ENCODE measurements at places on chromosomes 13 and 19.

DNA sequence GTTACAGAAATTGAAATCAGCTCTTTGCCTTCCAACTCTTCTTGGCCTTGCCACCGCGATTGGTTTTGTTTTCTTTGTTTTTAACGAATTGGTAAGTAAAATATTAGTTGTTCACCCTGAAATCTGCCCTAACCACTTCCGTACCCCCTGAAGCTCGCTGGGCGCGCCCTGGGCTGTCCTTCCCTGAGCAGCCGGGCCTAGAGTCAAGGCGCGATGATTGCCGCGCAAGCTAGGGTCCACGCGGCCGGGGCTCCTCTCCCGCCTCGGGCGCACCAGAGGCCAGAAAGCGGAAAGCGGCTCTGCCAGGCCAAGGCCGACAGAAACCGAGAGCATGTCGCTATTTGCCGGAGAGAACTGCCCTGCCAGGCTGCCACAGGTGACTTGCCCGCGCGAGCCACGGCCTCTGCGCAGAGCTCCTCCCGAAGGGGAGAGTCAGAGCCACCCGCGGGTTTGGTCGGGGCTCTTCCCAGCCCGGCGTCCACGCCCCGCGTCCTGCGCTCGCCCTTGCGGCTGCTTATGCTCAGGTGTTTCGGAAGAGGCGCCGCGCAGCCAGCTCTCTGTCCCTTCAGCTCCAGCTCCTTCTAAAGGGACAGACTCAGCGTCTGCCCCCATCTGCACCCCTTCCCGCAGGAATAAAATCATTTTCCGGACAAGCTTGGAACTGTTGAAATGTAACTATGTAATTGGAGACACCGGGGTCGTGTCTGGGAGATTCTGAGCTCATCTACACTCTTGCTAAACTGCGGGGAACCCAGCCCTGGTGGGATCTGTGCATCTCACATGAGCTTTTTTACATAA is 6.6 kb upstream of the CDX2 start:
- no peak for DNase-seq

DNA sequence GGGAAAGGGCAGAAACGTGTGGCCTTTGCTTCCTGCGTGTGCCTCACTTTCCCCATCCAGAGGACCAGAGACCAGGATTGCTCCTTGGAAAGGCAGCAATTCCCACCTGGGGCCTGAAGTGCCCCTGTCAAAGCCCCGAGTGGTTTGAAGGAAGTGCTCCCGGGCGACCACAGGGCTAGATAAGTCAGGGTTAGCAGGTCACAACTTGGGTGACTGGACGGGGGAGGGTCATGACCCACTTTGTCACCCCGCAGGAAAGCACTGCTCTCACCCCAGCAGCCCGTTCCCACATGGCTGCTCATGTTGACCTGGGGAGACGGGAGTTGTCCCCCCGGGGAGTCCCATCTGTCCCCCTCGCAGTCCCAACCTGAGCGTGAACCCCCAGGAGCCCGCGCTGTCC is 459 bp downstream of the PRAM1 start:
- DNase-seq: no peak

DNA sequence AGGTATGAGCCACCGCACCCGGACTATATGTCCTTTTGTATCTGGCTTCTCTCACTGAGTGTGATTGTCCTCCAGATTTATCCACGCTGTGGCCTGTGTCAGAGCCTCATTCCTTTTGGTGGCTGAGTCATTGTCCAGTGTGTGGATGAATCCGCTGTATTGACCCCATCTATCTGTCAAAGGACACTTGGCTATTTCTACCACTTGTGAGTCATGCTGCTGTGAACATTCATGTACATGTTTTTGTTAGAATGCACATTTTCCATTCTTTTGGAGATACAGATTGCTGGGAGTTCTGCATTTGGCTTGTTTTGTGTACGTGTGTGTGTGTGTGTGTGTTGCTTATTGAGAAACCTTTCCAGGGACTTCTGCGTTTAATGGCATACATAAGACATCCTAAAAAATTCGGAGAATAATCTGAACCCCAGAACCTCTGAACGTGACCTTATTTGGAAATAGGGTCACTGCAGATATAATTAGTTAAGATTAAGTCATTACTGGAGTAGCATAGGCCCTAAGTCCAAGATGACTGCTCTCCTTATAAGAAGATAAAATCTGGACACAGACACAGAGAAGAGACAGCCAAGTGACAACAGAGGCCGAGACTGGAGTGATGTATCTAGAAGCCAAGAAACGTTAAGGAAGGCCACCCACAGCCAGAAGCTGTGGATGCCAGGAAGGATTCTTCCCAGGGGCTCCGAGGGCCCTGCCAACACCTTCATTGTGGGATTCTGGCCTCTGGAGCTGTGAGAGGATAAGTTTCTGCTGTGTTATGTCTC is 4.9 kb upstream of the GIPC3 start:
- DNase-seq: no peak

DNA sequence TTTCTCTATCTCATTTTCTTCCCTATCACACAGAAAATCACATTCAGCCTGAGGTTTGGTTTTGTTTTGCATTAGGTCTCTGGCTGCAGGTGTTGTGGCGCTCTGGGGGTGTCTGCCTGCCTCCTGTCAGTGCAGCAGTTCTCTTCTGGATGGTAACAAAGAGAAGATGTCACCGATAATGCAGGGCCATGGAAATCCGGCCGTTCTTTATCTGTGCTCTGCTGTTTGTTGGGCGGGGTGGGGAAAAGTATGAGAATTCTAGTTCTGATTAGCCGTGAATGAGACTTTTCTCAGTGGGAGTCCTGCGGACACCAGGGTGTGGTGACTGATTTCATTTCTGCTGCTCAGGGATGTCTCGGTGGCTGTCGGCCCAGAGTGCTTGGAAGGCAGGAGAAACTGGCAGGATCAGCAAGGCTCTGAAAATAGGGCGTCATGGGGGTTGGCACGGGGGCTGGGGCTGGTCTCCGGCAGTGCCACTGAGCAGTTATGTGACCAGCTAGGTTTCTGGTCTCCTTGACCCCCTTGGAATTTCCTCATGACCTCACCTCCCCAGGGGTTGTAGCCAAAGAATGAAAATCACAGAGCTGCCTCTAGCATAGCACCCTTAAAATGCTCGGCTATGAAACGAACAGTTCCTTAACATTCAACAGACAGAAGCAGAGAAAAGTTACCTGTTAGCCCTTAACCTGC is 5.0 kb downstream of the RNF113B start:
- DNase-seq: peak; percentile 38

DNA sequence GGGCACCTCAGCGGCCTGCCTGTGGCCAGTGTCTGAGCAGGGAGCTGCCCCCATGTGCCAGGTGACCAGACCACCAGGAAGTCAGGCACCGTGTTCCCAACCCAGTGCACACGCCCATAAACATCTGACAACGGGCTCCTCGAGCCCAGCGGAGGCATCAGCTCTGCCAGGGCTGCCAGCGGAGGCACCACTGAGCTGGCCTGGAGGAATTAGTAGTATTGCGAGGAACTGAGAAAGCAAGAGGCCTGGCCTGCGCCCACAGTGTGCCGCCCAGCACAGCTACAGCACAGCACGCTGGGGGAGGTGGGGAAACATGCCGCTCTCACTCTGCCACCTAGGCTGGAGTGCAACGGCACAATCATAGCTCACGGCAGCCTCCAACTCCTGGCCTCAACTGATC is 44.6 kb downstream of the ANKRD27 start:
- no peak for DNase-seq

- DNase-seq: no peak
These were observed 113.0 kb downstream of the KL start for GRCh38 chr13:33129094-33129832.

GRCh38 chr19:28605501-28606268 is 607.3 kb downstream of the UQCRFS1 start:
- DNase-seq: no peak

GRCh38 chr13:76519685-76520084 is 366.5 kb downstream of the KCTD12 start:
- DNase-seq: no peak

DNA sequence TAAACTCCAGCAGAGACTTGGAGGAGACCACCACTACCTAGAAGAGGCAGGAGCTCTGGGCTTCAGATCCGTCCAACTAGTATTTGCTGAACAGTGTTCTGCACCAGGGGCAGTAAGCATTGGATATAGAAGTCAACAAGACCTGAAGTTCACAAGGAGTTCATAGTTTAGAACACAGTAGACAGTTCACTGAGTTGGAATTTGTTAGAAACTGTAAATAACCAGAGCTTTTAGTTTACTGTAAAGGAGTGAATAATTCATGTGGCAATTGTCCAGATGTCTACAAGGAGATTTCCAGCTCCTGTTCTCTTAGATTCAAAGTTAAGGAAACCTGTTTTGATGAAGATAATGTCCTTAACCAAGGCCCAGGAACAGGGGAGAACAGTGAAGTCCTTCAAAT is 128.9 kb downstream of the COG6 start:
- no peak for DNase-seq

- no peak for DNase-seq
These were observed 39.2 kb downstream of the ZNF331 start for GRCh38 chr19:53576941-53577653.

DNA sequence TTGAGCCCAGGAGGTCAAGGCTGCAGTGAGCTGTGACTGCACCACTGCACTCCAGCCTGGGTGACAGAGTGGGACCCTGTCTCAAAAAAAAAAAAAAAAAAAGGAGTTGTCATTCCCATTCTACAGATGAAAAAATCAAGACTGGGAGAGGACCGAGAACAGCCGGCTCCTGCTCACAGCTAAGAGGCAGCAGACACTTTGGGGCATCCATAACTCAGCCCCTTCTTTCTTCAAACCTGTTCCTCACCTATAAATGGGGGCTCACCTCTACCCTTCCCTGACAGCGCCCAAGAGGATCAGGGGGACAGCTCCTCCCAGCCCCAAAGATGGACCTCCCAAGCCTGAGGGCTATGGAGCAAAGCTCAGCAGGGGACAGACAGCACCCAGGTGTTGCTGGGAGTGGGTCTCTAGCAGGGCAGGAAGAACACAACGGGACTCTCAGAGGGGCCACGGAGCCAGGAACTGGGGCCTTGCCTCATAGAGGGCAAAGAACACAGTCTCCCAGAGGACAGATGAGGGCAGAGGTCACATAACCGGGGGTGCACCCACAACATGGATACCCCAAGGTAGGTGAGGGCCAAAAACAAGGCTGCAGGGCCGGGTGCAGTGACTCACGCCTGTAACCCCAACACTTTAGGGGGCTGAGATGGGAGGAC is 3.4 kb upstream of the KLF16 start:
- no peak for DNase-seq
